ENCODE measurements at places on chromosomes 13 and 19.

DNA sequence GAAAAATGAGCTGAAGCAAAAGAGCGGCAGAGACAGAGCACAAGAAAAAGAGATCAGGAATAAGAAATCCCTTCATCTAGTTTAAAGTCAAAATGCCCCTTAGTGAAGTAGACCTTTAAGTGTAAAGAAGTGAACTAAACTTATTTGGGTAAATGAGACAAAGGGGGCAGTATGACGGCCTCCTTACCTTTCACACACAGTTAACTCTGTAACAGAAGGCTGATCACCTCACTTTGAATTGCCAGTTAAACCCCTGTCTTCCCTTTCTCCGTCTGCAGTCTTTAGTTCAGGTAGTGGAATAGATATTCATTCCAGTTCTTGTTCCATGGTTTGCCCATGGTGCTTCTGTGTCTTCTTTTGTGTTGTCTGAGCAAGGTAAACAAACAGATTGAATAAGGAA is 1029.8 kb downstream of the DIAPH3 start:
- DNase-seq = no peak

DNA sequence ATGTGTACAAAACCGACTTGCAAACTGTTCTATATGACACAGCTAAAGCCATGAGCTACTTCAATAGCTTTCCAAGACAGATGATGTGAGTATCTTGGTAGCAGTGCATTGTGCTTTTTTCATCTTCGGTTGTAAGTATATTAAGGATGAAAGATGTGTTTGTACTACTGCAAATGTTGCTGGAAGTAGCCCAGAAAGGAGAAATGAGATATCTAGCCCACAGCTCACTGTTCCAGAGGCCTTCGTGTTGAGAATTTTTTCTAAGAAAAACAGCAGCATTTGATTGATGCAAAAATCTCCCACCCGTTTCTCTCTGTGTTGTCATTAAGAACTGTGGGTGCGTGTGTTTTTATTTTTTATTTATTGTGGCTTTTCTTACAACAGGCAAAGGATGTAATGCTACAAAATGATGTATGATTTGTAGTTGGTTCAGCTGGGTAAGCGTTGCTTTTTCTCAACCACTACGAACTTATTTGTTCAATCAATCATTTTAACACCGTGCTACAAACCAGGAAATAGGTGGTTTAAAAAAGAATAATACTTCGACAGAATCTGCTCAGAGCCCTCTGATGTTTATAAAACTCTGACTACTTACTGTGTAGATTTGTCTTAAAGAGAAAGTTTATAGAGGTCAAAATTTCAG is 41.6 kb upstream of the RFC3 start:
- DNase-seq = no peak

DNA sequence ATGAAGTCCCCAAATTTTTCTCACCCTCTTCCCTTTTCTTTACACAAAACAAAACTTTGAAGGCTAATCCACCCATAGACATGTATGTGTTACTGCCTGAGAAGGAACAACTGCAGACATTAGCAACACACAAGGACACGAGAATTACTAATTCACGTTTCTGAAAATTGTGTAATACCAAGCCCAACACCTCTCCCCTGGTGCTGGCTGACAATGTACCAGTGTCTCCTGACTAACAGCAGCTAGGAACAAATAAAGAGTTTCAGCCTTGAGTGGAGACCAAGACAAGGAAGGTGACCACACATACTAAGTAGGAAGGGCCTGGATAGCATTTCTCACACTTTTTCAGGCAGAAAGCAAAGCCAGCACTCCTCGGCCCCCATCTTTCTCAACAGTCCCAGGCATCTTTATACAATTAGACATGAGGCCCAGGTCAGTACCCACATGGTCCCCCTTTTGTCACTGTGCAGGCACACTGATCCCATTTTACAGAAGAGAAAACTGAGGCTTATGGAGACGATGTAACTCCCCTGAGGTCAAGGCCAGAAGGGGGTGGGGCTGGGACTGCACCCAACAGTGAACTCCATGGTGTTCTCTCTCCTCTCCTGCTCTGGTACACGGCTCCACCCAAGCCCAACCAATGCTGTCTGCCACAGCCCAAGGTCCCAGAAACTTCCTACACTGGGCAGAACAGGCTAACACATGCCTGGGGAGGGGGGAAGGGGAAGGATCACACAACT is 8.7 kb downstream of the BRD4 start:
- DNase-seq = no peak

GRCh38 chr19:50415661-50416033 is 3.1 kb upstream of the SPIB start:
- peak; percentile 94 for DNase-seq

GRCh38 chr19:33754361-33754760 is 42.3 kb upstream of the KCTD15 start:
- no peak for DNase-seq

- DNase-seq = no peak
Observed at GRCh38 chr19:14006766-14007562, 844 bp upstream of the RFX1 start.

DNA sequence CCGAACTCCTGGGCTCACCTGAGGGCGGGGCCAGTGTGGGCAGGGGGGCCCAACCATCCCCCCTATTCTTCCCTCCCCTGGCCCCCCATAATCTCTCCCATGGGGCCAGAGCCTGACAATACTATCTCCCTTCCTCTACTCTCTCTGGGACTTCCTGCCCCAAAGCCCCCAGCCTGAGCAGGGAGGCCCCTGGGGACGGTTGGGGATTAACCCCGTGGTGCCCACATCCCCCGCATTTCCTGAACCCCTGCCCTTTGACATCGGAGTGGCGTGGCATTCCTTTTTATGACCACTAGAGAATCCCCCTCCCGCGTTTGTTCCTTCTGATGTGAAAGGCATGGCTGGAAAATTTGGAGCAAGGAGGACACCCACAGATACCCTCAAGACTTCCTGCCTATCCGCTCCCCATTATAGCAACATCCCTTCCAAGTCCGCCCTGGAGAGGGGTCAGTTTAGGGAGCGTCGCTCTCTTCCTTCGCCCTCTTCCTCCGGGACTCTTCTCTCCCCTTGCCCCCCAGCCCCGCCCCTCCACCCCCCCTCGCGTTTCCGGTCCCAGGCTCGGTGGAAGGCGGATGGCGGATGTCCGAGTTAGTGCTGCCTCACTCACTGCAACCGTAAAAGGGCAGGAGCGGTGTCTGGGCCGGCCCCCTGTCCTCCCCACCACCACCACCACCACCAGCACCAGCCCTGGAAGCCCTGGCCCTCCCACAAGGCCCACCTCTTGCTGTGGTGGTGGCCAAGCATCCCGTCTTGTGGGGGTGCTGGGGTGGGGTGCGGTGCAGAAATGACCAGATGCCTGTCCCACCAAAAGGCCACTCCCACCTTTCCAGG is 1.8 kb downstream of the VASP start:
- peak; percentile 65 for DNase-seq

DNA sequence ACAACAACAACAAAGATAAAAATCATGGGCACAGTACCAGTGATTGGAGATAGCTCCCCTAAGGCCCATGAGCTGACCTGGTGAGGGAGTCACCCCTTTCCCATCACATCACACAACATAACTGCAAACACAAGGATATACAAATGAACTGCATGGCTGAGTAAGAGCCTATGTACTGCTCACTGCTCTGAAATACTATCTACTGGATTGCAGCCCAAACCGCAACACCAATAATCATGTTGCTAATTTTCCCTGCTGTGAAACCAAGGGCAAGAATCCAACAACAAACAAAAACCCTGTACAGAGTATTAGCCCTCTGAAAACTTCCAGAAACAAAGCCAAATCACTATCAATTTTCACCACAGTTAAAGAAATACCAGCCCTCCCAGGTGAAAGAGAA is 1893.2 kb downstream of the PCDH9 start:
- DNase-seq = no peak

- no peak for DNase-seq
Observed at GRCh38 chr13:109191413-109191812, 562.0 kb downstream of the MYO16 start.

DNA sequence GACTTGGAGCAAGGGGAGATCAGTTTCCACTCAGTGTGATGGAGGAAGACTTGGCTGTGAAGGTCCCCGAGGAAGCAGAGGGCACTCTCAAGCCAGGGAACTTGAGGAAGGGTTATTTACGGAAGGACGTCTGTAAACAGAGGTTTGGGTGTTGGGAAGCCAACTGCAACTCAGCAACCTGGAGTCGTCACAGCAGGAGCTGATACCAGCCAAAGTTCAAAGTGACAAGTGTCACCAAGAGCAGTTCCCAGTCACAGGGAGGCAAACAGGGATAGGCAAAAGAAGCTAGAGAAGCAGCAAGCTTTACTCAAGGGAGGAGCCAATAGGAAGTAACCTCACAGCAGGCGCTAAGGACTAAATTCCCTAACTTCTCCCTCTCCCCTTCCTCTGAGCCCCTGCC is 205.5 kb downstream of the EFNB2 start:
- DNase-seq = no peak

GRCh38 chr13:31168736-31169135 is 7.0 kb upstream of the HSPH1 start:
- no peak for DNase-seq

- no peak for DNase-seq
Observed at GRCh38 chr13:33727297-33728083, 90.5 kb upstream of the RFC3 start.

GRCh38 chr19:45191375-45191774 is 12.8 kb downstream of the BLOC1S3 start:
- no peak for DNase-seq

- DNase-seq = no peak
Observed at GRCh38 chr19:403221-404027, 5.5 kb downstream of the C2CD4C start.

DNA sequence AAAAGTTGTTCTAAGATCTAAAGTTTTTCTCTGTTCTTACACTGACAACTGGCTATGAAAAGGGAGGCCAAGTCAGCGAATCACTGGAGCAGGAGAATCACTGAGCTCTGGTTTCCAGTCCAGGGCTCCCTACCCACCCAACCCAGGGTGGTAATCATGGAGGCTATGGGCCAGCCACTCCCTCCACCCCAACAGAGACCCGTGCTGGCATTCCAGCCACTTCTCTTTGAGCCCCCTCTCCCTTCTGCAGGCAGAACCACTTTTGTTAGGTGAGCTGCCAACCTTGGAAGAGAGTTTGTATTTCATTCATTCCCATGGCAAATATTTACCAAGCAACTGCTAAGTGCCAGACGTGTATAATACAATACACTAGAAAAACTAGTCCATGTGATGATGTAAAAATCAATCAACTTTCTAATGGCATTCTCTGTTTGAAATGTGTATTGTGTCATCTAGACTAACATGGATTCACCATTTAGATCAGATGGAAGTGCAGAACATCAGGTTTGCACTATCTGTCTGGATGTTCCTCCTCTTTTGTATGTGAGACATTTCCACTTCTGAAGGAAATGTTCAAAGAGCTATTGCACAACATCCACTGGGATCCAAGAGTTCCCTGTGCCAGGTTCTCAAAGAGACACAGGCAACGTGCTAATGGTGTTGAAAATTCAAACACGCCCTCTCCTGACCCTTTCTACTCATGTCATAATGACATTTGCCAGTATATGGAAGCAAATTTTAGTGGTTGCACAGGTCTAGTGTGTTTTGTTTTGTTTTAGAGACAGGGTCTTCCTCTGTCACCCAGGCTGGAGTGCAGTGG is 5.3 kb downstream of the MLNR start:
- DNase-seq = no peak

GRCh38 chr13:33051632-33052031 is 35.4 kb downstream of the KL start:
- no peak for DNase-seq

- no peak for DNase-seq
Observed at GRCh38 chr13:51297556-51297955, 41.9 kb upstream of the SERPINE3 start.

DNA sequence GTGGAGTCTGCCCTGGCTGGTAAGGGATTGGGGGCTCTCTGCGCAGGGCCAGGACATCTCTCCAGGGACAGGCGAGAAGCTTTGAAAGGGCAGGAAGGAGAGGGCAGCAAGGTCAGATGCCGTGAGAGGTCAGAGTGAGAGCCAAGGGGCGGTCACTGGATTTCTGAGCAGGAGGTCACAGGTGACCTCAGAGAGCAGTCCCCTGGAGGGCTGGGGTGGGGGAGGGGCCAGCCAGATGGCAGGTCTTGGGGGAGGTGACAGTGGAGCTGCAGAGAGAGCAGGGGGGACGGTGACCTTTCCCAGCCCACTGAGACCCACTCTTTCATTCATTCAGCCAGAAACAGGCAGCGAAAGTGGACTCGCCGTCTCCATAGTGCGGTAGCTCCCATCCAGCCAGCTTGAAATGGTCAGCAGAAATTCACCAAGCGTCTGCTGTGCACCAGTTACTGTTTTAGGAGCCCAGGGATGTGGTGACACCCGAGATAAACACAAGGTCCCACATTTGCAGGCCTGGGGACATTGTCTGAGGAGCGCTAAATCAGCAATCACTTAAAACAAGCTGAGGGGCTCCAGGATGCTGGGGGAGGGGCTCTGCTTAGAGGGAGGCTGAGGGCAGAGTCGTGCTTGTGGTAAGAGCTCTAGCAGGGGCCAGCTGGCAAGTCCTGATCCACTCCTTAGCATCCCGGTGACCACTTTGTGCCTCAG is 10.2 kb downstream of the CARM1 start:
- no peak for DNase-seq

DNA sequence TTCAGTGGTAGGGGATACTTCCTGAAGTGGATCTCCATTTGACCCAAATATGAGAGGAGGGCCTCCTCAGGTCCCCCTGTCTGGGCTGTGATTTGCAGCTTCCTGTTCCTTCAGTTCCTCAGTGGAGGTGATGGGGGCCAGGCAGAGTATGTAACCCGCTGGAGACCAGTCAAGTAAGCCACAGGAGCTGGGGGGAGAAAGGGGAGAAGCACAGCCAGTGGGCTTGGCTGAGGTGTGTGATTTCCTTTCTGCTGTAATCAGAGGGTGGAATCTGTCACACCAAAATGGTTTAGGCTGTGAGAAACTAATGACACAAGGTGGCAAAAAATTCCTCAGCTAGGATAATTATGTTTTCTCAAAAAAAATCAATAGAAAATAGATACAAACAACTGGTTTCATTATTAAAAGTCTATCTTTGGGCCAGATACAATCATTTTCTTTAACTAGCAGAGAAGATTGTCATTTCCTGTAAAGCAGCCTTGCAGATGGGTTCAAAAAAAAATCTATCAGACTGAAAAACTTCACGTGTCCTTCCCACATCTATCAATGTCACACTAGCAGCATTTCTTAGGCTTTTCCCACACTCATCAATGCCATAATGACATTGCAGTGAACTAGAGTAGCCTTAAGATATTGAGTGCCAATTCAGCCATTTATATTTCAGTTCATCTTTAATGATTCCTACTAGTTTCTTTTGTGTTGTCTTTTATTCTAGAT is 1660.3 kb downstream of the EFNB2 start:
- DNase-seq = no peak

- DNase-seq = no peak
Observed at GRCh38 chr19:19388568-19389555, 16.6 kb upstream of the GATAD2A start.
